Cardiac septum (tissue), 1 donor: ENCODE measurements at places on chromosomes 1 and 21.
A peak's percentile ranks its signal among the peaks of the same experiment; 100 is the strongest.

GRCh38 chr1:116460261-116460660 lies 87.2 kb downstream of the ATP1A1 start:
- DNase-seq, result no peak

DNA sequence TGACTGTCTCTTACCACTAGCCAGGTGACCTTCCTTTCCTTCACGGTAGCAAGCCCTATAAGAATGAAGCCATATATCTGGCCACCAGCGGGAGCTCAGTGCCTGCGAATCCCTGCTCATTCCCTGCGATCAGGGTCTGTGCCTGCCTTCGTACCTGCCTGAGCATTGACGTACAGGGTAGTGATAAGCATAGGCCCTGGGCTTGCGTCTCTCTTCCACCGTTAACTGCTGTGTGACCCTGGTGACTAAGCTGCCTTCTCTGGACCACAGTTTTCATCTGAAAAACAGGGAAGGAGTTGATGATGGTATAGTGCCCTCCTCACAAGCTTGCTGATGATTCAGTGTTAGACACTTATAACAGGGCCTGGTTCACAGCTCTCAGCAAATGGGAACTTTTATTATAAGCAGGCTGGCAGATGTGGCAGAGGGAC lies 4.1 kb downstream of the ZC3H12A start:
- DNase-seq, result no peak

- no peak for DNase-seq
Observed at GRCh38 chr1:165235155-165235776, 121.2 kb downstream of the LMX1A start.

- no peak for DNase-seq
Observed at GRCh38 chr1:89842567-89843272, 21.9 kb downstream of the LRRC8D start.

DNA sequence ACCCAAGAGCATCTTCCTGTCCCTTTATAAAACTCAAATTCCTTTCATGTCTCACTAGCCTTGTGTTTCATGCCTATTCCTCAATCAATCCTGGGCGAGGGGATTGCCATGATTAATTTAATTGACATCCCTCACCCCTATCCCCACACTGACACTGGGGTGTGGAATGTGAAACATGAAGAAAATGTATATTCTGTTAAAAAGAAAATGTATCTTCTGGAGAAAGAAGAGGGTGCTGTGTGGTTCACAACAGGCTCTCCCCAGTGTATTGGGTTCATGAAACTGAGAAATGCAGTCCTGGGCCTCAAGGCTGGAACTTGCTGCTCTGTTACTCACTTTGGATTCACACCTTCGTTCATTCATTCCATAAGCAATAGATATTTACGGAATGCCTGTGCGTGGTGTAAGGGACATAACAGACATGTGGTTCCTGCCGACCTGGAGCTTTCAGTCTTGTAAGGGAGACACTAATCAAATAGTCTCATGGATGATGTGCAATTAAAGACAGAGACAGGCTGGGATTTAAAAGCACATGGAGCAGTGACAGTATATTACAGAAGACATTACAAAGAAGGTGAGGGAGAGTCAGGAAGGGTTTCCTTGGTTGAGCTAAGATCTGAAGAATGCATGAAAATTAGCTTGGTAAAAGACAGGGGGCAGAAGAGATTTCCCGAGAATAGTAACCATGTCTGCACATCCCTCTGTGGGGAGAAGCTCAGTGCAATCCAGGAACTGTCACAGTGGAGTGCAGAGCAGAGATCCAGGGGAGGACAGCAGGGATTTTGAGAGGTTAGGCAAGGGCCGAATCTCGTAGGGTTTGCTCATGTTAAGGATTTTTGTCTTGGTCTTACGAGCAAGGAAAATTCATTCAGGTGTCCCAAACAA lies 32.1 kb downstream of the SERTAD4 start:
- no peak for DNase-seq

- DNase-seq, result no peak
Observed at GRCh38 chr1:99598738-99599411, 47.0 kb upstream of the PALMD start.

DNA sequence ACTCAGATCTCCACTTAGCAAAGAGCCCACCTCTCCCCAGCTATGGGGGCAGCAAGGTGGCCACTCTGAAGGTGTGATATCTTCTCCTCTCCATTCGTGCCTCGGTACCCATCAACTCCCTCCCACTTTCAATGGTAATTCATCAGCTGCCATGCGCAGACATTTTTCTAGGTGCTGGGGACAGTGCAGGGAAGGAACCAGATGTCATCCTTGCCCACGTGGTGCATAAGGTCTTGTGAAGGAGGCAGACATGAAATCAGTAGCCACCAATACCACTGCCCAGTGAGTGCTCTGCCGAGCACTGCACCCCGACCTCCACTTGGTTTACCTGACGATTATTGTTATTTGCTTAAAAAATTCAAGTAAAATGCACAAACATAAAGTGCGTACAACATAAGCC lies 76.3 kb upstream of the CSF3R start:
- no peak for DNase-seq

- no peak for DNase-seq
Observed at GRCh38 chr1:208256091-208256490, 11.9 kb upstream of the PLXNA2 start.

- no peak for DNase-seq
Observed at GRCh38 chr1:197526736-197527371, 248.4 kb downstream of the DENND1B start.

DNA sequence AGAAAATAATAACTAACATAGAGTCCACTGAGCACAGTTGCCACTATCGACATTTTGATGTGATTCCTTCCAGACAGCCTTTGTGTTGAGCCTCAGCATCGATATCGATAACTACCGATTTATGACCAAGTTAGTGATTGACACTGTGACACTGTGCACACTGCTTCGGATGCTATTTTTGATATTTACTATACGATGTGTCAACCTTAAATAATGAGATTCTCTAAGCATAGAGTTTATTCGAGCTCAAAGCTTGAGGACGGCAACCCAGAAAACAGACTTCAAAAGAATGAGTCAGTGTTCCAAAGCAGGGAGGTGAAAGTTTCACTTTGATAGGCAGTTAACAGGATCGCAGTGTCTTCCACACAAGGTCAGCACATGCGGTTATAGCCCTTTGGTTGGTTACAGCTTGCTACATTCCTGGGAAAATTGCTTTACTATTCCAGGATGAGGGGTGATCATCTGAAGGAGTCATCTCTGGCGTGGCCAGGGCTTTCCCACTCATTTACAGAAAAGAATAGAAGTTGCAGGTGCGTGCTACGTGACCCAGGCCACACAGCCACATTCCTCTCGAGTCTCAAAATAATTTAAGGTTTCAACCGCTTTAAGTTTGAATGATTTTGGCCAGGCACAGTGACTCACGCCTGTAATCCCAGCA lies 53.6 kb upstream of the EFHD2 start:
- no peak for DNase-seq

- no peak for DNase-seq
Observed at GRCh38 chr1:29532751-29533150, 296.4 kb downstream of the PTPRU start.

- DNase-seq, result no peak
Observed at GRCh38 chr1:206691604-206692003, 6.9 kb downstream of the MAPKAPK2 start.

- DNase-seq, result no peak
Observed at GRCh38 chr1:183841550-183841949, 36.6 kb downstream of the RGL1 start.

DNA sequence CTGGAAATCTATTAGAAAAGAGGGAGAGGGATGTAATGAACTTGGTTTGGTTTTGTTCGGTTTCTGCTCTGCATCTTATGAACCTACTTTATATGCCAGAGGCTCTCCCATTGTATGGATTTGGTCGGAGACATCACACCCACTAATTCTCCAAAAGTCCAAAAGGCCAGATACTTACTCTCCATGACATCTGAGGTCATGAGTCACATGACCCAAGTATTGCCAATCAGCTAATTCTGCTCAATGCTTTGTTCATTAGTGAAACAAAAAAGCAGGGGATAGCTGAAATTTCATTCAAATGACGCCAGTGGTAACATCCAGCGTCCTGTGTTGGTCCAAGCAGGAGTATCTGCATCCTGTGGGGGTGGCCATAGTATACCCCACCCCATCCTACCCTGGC lies 173.6 kb downstream of the TRIM33 start:
- DNase-seq, result no peak

DNA sequence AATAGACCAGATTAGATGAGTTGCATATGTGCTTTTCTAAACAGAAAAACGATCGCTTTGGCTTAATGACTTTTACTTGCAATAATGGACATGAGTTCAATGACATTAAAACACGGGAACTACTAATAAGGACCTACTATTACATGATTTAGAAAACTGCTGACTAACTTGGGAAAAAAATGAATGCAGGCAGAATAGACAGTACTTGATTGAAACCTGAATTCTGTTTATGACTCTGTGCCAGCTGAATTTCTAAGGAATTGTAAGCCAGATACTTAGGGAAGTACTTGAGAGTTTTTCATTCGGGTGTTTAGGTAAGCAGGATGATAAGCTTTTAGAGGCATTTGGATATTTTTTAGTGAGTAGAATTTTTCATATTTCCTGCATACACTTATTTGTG lies 12.0 kb downstream of the ADGRL2 start:
- no peak for DNase-seq

DNA sequence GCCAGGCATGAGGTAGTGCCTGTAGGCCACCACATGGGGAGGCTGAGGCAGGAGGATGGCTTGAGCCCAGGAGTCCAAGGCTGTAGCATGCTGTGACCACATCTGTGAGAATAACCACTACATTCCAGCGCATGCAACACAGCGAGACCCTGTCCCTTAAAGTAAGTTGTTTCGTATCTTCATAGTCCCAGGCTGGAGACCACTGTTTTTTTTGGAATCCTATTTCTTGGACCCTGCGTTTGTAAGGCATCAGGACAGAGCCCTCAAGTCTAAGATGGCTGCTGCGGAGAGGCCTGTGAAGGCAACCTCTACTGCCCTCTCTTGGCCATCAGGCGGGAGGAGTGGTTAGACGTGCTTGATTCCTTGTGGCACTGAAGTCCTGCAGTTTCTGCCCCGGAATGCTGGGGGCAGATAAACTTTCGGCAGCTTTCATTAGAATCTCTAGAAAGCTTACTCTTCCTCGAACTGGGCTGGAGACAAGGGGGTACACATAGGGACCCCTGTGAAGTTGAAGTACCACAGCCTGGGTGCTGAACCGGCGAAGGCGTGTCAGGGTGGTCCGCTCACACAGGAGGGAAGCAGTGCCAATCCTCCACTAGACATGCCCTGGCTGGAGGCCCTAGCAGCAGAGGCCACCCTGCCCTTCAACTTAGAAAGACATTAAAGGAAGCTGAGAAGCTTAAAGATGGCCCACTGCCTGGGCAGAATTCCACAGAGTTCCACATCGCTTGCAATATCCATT lies 36.6 kb downstream of the RABIF start:
- DNase-seq, result no peak

GRCh38 chr1:202034683-202035462 lies 24.5 kb downstream of the ELF3 start:
- peak; percentile 81 for DNase-seq

GRCh38 chr1:40755067-40755466 lies 28.5 kb upstream of the KCNQ4 start:
- DNase-seq, result no peak

DNA sequence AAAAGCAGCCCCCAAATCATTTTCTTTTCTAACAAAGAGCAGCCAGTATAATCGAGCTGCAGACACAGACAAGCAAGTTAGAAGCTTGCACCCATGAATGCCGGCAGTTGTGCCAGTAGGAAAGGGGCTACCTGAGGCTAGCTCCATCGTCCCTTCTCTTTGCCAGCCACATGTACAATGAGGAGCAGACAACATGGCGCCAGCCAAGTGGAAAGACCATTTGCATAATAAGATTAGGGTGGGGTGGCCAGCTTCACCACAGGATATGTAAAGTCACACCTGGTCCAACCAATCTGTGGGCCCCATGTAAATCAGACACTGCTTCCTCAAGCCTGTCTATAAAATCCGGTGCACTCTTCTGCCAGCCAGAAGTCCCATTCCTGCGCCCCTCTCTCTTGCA lies 103.7 kb downstream of the CCDC185 start:
- peak; percentile 47 for DNase-seq

DNA sequence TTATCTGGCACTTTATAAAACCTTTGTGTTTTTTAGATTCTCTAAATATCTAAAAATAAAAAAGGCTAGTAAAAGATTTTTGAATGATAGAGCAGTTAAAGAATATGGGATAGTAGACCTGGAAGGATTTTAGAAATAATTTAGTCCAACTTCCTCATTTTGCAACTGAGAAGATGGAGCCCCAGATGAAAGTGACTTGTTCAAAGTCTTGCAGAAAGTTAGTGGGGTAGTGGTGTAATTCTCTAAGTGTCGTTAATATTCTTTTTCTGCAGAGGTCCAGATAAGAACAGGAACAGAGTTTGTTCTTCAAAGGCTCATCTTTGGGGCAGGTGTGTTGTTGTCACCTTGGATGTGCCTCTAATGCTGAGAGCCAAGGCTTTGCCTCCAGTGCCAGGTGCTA lies 159.5 kb downstream of the DISC1 start:
- no peak for DNase-seq

DNA sequence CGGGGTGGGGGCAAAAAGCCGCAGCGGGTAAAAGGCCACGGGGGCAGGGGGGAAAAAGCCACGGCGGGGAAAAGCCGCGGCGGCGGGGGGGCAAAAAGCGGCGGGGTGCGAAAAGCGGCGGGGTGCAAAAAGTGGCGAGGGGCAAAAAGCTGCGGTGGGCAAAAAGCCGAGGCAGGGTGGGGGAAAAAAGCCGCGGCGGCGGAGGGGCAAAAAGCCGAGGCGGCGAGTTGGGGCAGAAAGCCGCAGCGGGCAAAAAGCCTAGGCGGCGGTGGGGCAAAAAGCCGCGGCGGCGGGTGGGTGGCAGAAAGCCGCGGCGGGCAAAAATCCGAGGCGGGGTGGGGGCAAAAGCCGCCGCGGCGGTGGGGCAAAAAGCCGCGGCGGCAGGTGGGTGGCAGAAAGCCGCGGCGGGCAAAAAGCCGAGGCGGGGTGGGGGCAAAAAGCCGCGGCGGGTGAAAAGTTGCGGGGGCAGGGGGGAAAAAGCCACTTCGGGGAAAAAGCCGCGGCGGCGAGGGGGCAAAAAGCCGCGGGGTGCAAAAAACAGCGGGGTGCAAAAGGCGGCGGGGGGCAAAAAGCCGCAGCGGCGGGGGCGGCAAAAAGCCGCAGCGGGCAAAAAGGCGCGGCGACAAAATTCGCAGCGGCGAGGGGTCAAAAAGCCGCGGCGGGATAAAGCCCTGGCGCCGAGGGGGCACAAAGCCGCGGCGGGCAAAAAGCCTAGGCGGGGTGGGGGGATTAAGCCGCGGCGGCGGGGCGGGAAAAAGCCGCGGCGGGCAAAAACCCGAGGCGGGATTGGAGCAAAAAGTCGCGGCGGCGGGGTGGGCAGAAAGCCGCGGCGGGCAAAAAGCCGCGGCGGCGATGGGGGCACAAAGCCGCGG lies 3901.2 kb downstream of the SRGAP2C start:
- no peak for DNase-seq

GRCh38 chr1:207830788-207831187 lies 78.9 kb downstream of the CD46 start:
- DNase-seq, result peak; percentile 78
